ENCODE measurements at places on chromosomes 6 and 20.

DNA sequence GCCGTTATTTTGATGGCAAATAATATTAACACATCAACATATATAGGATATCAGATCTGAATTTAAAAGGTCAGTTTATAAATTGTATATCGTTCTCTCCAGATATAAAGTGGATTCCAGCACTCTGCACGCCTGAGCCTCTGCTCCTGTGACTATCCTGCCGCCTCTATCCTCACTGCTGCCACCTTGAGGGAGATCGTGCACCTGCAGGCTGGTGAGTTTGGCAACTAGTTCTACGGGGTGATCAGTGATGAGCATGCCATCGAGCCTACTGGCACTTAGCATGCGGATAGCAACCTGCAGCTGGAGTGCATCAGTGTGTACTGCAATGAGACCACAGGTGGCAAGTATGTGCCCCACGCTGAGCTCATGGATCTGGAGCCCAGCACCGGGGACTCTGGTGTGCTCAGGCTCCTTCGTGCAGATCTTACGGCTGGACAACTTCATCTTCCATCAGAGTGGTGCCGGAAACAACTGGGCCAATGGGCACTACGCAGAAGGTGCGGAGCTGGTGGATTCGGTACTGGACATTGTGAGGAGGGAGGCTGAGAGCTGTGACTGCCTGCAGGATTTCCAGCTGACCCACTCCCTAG is 84.9 kb downstream of the FBXO5 start:
- peak; percentile 54 for DNase-seq

DNA sequence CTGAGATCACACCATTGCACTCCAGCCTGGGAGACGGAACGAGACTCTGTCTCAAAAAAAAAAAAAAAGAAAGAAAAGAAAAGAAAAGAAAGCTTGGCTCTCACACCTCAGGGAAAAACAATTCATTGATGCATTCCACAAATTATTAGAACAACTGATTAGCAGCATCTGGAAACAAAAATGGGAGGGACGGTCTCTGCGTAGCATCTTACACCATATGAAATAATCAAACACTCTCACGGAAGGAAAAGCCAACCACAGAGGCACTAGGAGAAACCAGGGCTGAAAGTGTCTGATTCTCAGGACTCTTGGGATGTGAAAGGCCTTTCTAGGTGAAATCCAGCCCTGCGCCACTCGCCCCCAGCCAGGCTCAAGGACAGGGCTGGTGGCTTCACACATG is 2.3 kb upstream of the HELZ2 start:
- DNase-seq, result no peak

DNA sequence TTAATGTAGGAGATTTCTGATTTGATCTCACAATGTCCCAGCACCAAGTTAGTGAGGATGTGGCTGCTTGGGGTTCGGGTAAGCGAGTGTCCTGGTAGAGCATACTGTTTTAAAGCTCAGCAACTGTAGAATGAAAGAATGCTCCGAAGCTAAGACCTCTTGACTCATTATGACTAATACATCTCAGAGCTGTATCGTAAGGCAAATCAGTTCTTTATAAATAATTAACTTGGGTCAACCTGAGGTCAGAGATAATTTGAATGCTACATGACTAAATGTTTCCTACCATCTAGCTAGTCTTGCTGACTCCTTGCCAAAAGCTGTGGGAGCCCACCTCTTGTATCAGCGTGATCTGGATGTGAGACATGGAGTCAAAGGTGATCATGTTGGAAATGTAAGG is 128.8 kb upstream of the PDE7B start:
- DNase-seq, result no peak

DNA sequence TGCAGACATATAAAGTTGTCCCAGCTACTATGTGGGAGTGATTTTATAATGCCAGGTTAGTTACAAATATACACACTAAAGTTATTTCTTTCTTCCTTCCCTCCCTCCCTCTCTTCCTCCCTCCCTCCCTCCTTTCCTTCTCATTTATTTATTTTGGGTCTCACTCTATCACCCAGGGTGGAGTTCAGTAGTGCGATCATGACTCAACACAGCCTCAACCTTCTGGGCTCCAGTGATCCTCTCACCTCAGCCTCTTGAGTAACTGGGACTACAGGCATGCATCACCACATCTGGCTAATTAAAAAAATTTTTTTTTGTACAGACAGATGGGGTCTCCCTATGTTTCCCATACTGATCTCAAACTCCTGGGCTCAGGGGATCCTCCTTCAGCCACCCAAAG is 59.2 kb downstream of the PHF20 start:
- no peak for DNase-seq

DNA sequence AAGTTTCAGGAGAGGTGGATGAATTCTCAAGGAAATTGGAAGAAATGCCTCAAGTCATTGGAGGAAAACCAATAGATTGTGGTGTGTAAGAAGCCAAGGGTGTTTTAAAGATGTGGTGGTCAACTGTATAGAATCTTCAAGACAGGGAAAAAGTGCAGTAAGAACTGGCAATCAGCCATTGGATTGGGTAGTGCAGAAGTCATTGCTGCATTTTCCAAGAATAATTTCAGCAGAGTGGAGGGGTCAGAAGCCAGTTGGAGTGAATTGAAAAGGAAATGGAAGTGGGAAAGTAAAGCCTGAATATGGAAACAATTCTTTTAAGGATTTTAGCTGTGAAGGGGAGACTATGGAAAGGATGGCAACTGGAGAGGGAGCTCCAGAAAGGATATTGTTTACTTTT is 128.2 kb upstream of the TMEM170B start:
- no peak for DNase-seq

DNA sequence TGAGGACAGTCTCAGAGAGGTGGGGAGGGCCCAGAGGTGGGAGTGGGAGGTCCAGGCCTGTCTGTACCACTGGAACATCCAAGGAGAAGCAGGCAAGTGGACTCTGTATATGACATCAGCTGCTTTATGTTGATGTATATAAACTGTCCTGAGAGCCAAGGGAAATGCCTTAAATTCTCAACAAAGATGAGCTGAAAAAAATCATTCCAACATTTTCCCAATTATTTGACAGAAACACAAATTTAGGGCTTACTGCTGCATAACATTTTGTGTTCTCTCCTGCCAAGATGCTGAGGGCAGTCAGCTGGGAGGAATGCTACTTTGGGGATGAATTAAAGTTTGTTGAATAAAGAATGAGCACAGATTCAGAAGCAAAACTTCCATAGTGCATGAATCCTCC is 52.8 kb downstream of the FOXC1 start:
- no peak for DNase-seq

- DNase-seq, result no peak
Observed at GRCh38 chr20:11394145-11394833, 523.4 kb upstream of the BTBD3 start.

GRCh38 chr6:16270178-16270794 is 31.9 kb downstream of the GMPR start:
- DNase-seq, result no peak

- no peak for DNase-seq
Observed at GRCh38 chr6:43992783-43993644, 134.2 kb downstream of the MRPL14 start.

DNA sequence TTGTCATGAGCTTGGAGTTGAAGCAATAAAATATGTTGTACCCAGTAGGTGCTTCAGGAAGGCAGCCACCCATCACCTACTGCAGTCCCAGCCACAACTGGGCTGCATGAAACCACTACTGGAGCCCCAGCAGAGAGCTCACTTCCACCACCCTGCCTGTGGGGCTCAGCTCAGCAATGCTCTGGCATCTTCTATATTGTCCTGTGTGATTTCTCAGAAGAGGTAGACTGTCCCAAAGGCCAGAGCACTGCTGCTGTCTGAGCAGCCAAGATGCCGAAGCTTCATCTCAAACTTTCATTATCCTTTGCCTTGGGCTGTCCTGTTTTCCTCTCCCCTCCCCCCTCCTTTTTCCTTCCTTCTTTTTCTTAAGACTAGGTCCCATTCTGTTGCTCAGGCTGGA is 126.9 kb downstream of the DHX35 start:
- DNase-seq, result no peak

DNA sequence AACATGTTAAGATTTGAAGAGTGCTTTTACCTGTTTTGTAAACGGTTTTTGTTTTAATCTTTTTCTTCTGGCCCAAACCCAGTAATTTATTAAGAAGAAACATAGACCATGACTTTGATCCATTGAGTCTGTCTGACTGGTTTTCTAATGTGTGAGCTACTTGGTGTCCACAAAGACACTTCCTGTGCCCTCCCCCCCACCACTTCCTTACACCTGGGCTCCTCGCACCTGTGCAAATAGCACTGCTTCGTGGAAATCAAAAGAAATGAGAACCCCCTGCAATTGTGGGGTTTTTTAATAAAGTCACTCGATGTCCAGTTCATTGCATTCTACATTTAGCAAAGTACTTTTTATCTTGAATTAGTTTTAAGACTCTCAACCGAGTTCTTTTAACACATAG is 65.5 kb downstream of the SMOC2 start:
- no peak for DNase-seq

DNA sequence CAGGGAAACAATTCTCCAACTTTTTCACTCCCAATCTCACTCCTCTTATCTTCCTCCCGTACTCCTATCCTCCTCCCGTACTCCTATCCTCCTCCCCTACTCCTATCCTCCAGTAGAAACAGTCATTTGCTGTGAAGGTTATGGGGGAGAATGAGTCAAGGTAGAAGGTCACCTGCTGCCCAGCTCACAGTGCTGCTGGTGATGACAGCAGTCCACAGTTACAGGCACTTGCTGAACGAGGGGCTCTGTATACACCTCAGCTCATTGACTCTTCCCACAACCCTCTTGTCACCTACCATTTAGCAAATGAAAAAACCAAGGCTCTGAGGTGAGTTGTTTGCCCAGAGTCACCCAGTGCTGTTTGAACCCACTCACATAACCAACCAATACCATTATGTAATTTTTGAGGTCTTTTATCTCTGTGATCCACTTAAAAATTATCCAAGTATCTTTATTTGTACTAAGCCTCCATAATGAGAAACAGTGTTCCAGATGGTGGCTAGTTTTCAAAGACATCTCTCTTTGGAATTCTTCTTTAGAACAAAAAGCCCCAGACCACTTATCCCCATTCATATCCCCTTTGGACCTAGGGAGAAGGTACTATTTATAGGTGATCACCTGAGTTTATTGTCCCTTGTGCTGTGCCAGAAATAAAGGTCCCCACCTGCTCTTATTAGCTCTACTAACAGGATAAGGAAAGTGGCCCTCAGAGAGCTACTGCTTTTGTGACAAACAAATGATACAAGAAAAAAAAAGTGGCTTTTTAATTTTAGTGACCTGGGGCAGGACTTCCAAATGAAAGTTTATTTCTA is 53.2 kb downstream of the PTPN1 start:
- no peak for DNase-seq

- no peak for DNase-seq
Observed at GRCh38 chr20:63625771-63626423, 1.0 kb downstream of the GMEB2 start.

GRCh38 chr6:133608620-133609019 is 280.3 kb upstream of the TCF21 start:
- no peak for DNase-seq

DNA sequence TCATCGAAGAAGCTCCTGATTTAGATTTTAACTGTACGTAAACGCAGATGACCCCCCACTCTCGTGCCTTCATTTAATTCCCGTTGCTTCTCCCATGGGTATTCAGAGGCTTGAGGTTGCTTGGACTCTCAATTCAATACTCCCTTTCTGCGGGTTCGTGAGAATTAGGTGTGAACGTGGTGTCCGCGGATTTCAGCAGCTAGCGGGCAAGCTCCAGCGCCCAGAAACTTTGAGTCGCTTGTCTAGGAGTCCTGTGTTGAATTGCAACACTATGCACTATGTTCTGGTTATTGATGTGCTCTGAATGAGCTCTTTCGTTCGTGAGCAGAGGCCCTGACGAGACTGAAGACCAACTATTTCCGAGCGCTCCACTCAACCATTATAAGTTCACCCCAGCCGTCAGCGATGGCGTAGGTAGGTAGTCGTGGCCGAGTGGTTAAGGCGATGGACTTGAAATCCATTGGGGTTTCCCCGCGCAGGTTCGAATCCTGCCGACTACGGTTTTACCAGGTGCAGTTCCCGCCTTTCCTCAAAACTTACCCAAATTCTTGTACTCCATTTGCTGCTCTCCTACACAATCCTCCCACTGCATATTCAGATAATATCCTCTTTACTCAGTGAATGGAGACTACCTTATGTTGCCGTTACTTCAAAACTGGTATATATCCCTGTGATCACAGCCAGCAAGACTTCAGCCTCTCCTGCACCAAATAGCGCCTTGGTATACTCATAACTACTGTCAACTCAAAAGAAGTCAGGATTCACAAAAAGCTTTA is 72.6 kb upstream of the ZNF184 start:
- DNase-seq, result no peak

- no peak for DNase-seq
Observed at GRCh38 chr6:134060491-134061106, 8.2 kb upstream of the SLC2A12 start.

DNA sequence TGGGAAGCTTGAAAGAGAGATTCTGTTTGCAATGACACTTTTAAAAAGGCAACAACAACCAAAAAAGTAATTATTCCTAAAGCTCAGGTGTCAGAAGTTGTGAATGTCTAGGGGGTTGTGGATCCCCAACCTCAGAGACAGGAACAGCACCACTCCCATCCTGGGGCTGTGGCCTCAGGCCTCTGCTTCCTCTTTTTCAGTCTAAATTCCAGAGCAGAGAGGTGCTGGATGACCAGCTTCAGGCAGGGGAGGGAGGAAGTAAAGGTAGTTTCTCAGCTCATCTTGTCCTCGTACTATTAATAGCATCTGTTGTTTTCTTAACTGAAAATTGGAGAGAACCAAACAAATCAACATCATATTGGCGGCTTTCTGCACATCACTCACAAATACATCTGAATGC is 8.3 kb downstream of the NT5E start:
- DNase-seq, result no peak

- DNase-seq, result no peak
Observed at GRCh38 chr20:52168116-52168515, 23.5 kb downstream of the ZFP64 start.

DNA sequence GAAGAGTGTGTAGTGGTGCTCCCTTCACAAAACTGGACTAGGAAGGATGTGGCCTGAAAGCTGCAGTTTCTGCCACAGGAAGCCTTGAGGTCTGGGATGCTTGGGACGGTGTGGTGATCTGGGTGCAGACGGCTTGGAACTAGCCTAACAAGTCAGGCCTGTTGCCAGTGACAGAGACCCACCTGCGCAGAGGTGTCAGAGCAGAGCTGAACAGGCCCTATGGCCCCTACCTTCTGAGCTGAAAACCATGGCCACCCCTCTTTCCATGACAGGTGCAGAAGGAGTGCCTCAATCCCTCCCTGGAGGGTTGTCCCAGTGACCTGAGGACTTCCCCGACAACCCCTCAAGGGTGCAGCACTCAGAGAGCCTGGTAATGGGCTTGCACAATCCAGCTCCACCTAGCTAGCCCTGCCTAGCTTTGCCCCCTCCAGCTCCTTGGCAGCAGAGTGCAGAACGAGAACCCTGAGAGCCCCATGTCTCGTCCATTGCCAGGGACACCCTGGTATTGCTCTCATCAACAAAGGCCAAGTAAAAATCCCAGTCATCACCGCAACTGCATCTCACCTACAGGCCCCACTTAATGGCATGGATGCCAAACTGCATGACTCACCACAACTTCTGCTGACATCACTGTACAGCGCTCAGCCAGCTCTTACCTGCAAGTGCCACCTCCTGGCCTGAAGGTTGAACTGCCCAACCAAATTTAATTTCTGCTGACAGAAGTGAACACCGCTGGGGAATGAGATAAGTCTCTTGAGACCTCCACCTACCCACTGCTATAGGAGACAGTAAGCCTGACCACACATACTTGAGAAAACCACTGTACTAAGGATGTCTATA is 563.1 kb downstream of the TFAP2A start:
- no peak for DNase-seq
